ENCODE measurements at places on chromosomes 1 and 21.

DNA sequence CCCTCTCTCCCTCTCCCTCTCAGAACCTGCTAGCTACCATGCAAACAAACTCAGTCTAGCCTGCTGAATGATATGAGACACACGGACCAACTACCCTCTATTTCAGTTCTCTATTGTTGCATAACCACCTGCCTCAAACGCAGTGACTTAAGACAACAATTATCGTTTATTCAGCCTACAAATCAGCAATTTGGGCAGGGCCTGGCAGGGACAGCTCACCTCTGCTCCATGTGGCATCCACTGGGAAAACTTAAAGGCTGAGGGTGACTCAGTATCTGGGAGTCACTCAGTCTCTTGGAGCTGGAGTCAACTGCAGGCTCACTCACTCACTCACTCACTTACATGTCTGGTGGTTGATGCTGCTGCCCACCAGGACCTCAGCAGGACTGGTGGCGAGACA lies 121.3 kb downstream of the SEC16B start:
- no peak for DNase-seq

DNA sequence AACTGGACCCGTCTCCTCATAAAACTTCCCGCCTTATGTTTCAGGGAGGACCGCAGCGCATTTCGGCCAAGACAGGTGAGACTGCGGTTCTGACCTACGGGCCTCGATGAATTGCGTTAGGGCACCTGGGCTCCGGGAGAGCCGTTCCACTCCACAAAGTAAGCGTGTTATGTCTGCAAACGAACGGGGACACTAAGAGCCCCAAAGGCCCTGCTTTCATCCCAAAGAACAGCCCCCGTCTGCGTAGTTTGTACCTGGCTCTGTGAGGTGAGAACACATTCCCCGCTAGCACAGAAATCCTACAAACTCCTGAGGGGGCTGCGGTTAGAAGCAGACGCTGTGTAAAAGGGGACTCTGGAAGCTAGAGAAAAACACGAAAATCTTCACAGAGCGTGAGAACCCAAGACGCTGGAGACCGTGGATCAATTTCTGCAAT lies 41.6 kb upstream of the PPIAL4F start:
- no peak for DNase-seq

- DNase-seq = no peak
Measured at GRCh38 chr1:31881688-31882000, 56.5 kb downstream of the PTP4A2 start.

GRCh38 chr1:62589321-62589720 lies 8.0 kb upstream of the ANGPTL3 start:
- DNase-seq = no peak

DNA sequence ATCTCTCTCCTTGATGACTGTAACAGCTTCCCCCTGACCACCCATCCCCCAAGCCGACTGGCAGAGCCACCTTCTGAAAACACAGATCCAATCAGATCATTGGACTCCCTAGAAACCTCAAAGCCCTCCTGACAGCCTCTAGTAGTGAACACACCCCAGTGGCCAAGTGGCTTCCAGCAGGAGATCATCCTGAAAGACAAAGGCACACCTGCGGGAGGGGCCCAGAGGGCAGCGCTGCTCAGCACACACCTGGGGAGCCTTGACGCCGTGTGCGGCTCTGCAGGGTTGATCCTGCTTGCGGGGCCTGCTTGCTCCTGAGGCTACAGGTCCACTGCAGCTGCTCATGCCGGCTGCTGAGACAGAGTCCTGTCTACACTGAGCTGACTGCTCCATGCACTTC lies 41.5 kb downstream of the SLC66A1 start:
- DNase-seq = no peak

DNA sequence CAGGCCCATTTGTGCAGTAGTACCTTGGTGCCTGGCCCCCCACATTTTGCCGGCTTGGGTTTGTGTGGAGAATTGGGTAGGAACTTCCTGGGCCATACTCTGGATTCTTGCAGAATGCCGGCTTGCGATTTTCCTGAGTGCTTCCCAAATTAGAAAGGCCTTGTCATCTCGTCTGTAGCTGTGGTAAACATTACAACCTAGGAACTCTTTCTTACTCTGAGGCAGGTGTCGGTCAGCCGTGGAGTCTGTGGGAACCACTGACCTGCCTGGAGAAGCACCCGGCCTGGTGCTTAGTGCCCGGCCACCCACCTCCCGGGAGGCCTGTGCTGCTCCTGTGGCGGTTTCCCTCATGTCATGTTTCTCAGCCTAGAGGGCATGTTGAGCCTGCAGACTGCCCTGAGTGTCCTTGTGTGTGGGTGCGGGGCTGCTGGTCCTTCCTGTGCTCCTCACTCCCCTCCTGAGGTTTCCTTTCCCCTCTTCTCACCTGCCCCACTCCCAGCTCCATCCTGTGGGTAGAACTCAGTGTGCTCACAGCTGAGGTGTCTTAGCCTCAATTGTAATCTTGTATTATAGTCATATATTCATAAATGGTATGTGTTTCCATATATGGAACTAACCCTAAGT lies 64.7 kb downstream of the S100B start:
- no peak for DNase-seq
